Skin of body (tissue), 3 donors: ENCODE measurements at places on chromosomes 11 and 22. TPM values are rescaled to one million over a fixed set of nuclear protein-coding genes. Genes with fewer than 3 reads are reported as not detected.

DNA sequence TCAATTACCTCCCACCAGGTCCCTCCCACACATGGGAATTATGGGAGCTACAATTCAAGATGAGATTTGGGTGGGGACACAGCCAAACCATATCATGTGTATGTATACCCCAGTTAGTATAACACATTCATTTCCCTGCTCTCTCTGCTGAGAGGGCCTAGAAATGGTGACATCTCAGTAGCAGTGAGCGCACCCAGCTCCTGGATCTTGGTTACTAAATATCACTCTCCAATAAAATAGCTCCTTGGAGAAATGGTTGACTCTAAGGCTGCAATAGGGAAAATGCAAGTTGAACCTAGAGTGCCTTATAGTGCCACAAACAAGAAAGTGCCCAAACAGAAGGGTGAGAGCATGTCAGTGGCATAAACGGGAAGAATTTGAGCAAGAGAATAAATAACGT lies 59.6 kb downstream of the ARHGEF12 start:
- no peak for DNase-seq

- DNase-seq, result no peak
Observed at GRCh38 chr11:70005107-70005818, 72.9 kb upstream of the ANO1 start.

GRCh38 chr22:45602004-45602733 lies 69.5 kb upstream of the ATXN10 start:
- no peak for DNase-seq

DNA sequence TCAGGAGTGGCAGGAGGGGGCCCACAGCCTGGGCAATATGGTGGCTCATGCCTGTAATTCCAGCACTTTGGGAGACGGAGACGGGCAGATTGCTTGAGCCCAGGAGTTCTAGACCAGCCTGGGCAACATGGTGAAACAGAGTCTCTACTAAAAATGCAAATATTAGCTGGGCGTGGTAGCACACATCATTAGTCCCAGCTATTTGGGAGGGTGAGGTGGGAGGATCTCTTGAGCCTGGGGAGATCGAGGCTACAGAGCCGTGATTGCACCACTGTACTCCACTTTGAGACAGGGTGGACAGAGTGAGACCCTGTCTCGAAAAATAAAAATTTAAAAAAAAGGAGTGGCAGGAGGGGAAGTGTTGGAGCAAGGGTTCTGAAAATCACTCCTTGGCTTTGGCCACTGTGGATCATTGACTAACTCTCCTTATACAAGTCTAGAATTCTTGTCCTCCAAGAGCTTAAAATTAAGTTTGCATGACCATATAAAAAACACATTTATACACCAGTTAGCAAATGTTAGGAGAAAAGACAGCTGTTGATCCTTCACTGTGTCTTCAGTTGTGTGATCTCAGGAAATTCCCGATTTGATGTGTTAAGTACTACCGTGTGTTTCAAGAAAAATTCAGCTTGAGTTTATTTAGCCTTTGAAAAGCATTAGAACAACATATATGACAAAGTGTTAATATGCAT lies 2.3 kb upstream of the WEE1 start:
- DNase-seq, result no peak

MUC15 gene
- total RNA-seq, result 19.5 TPM

DNA sequence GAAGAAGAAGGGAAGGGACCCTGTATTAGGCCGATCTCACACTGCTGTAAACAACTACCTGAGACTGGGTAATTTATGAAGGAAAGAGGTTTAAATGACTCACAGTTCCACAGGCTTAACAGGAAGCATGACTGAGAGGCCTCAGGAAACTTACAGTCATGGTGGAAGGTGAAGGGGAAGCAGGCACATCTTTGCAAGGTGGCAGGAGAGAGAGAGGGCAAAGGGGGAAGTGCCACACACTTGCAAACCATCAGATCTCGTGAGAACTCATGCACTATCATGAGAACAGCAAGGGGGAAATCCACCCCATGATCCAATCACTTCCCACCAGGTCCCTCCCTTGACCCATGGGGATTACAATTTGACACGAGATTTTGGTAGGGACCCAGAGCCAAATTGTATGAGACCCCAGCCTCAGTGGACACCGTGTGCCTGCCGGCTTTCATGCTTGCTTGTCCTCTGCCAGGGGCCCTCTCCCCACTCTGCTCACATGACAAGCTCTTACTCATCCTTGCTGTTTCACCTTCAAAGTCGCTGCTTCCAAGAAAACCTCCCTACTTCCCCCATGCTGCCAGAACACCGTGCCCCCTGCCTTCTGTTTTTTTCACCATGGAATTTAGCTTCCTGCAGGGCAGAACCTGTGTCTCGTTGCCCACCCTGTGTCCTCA lies 23.3 kb upstream of the PPFIA1 start:
- no peak for DNase-seq

GRCh38 chr22:39408173-39408572 lies 8.6 kb downstream of the TAB1 start:
- no peak for DNase-seq

DNA sequence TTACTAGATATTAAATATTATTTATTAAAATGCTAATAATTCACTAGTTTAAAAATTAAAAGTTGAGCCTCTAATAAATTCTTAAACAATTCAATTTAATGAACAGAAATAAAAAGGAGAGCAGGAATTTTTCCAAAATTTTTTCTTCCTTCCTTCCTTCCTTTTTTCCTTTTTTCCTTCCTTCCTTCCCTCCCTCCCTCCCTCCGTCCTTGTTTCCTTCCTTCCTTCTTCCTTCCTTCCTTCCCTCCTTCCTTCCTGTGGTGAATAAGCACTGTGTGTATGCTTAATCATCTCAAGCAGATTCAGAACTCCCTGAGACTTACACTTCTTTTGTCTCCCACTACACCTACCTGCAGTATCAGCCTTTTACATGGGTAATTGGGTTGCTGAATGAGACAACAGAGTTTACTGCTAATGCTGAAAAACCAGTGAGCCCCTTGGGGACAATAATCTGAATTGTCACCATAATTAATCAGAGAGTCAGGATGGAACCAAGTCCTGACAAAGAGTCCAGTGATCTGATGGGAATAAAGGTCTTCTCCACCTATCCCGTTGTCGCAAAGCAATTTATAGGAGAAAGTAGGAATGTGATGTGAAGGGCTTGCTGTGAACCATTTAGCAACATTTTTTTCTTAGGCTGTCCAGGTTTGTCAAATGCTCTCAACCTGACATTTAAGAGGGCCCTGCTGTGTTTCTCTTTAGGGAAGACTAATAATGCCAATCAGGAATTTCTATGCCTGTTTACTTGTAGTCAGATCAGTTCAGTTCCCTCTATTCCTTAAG lies 58.1 kb upstream of the CEP295 start:
- no peak for DNase-seq

DEUP1 gene
- total RNA-seq, result 0.59 TPM

GRCh38 chr11:103228807-103229206 lies 119.6 kb downstream of the DYNC2H1 start:
- no peak for DNase-seq

DNA sequence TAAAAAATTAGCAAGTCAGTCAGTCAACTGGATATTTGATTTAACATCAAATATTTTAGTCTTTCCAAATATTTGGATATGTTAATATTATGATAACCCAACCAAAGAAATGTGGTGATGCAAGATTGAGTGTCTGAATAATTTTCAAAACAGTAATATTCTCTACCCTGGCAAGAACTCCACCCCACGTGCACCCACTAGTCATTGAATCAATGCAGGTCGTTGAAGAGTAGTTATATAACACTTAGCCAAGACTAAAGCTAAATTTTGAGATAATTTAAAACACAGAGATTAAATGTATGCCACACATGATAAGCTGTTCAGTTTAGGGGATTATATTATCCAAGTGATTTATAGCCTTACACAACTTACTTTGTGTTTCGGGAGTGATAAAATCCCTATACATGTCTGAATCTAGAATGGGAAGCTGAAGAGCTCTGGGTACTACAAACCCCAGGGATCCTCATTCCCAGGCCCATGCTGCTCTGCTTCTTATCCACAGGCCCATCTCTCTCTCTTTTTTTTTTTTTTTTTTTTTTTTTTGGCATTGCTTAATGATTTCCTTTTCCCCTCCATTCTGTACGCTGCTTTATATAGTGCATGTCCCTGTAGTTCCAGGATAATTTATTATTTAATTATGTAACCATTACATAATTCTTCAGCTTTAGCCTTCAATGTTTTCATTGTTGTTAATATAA lies 392.9 kb downstream of the NTM start:
- DNase-seq, result no peak

DNA sequence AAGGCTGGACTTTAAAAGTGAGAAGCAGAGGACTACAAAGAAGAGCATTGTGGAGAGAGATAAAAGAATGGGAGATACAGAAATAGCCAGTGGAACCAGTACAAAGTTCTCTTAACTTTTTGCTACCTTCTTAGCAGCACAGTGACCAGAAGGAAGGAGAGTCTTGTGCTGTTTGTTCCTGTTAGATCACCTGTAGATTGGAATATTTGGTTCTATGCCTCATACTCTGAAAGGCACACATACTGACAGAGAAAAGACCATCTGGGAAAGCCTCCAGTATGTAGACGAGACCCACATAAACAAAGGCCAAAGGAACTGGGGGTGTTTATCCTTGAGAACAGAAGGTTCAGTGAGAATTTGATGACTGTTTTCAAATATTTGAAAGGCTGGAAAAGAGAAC lies 18.7 kb downstream of the RNF141 start:
- DNase-seq, result no peak

DNA sequence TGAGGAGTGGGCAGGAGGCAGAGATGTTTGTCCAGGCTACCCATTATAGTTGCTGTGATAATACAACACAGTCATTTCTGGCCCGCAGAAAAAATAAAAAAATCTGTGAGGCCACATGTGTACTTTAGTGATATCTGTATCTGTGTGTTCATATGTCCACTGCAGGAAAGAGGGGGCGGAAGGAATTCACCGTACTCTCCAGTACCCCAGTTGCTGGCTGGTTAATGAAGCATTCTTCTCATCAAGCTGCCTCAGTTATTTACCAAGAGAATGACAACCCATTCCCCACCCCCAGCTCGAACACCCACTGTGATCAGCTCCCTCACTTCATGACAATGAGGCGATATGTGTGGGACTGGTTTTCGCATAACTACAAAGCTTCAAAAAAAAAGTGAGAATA lies 309.3 kb downstream of the SOX6 start:
- DNase-seq, result no peak

DNA sequence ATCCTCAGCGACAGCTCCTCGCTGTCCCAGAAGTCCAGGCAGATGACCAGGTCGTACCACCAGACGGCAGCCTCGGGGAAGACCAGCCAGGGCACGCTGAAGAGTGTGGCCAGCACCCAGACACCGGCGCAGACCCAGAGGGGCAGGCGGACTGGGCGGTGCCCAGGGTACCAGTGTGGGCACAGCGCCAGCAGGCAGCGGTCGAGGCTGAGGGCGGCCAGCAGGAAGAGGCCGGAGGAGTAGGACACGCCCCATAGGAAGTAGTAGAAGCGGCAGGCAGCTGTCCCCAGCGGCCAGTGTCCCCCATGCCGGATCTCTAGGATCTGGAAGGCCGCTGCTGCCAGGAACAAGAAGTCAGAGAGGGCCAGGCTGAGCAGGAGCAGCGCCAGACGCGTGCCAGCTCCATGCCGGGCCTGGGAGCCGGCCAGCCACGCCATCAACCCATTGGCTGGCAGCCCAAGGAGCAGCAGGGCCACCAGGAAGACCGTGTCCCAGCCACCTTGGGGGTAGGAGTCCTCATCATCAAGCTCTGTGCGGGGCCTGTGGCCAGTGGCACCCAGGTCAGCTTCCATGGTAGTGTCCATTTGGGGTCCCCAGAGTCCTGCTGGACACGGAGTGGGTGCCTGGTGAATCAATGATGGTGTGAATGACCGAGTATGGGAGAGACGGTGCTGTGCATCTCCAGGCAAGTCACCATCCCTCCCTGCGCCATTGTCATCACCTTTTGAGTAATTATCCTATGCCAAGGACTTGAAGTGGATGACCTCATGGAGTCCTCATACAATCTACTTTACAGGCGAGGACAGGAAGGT lies at the start of gene GPR152:
Gene GPR152 (minus strand): TSS at position 589 of the 812 bp plus-strand sequence. CDS start 5 bp downstream, at position 584.
- DNase-seq, result no peak
